ENCODE measurements at places on chromosomes 3 and 15. TPM values are rescaled to one million over a fixed set of nuclear protein-coding genes. Genes with fewer than 3 reads are reported as not detected.

SLC49A4 gene
- total RNA-seq = 15.3 TPM

DNA sequence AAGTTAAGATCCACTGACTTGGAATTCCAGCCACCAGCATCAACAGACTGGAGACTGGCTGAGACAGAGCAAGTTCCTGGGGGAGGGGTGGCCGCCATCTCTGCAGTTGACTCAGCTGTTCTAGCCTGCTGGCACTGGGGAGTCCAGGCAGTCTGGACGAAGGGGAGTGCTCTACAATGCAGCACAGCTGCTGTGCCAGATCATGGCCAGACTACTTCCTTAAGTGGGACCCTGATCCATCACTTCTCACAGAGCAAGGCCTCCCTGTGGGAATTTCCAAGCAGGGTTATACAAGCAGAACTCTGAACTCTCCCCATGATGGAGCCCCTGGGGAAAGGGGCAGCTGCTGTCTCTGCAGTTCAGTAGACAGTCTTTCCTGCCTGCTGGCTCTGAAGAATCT lies 35.2 kb downstream of the PYGO1 start:
- no peak overlapping the region for H3K27ac ChIP-seq
- no peaks in the 10 kb centered on the region for H3K27me3 ChIP-seq
- no peaks in the 10 kb centered on the region for H3K4me1 ChIP-seq

DNA sequence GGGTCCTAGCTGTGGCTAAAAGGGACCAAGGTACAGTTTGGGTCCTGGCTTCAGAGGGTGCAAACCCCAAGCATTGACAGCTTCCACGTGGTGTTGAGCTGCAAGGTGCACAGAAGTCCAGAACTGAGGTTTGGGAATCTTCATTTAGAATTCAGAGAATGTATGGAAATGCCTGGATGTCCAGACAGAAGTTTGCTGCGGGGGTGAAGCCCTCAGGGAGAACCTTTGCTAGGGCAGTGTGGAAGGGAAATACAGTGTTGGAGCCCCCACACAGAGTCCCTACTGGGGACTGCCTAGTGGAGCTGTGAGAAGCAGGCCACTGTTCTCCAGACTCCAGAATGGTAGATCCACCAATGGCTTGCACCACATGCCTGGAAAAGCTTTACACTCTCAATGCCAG lies 17.9 kb downstream of the RNF13 start:
- no peaks in the 10 kb centered on the region for H3K36me3 ChIP-seq
- no peaks in the 10 kb centered on the region for H3K4me1 ChIP-seq
- H3K27ac ChIP-seq = no peak overlapping the region
- H3K4me3 ChIP-seq = no peak overlapping the region

DNA sequence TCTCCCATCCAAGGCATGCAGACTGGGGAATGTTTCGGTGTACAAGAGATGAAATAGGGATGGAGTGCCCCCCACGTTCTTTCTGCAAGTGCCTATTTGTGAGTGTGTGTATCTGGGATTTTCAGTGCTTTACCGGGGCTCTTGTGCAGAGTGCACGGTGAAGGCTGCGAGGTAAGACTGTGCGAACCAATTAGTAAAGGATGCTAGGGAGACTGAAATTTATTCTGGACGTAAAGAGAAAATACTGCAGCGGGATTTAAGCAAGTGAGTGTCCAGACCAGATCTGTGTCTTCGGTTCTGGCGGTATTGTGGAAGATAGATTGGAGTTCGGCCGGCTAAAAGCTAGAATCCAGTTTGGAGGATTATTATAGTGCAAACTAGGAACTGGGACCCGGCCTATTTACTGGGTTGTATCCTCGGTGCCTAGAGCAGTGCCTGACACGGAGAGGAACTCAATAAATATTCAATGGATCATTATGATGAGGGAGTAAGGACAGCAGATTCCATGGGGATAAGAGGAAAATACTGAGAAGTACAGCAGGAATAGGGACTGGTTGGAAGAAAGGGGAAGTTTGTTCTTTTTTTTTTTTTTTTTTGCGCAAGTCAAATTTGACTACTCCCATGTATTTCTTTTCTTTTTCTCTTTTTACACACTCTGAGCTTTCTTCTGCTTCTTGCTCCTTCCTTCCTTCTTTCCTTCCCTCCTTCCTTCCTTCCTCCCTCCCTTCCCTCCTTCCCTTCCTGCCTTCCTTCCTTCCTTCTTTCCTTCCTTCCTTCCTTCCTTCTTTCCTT lies 580 bp upstream of the MAGEF1 start:
- DNase-seq = no peak
- no peaks in the 10 kb centered on the region for H3K27me3 ChIP-seq
- H3K27ac ChIP-seq = peak overlapping the region; percentile 93

DNA sequence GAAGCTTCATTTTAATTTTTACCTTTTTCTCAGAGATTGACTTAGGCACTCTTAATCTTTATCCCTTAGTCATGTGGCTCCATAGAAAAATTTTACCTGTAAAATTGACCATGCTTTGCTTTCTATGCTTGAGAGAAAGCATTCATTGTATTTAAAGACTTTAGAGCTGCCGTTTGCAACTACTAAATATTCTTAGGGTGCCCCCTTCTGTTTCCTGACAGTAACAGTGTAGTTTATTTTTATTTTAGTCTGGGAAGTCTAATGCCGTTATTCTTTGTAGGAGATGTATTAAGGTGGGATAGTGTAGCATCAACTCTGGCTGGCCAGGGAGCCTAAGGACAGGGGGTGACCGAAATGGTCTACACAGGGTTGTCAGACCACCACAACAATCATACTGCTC lies 84.5 kb upstream of the SYNPR start:
- no peaks in the 10 kb centered on the region for H3K36me3 ChIP-seq
- H3K4me1 ChIP-seq = no peaks in the 10 kb centered on the region
- H3K27ac ChIP-seq = no peak overlapping the region
- H3K4me3 ChIP-seq = no peak overlapping the region
- DNase-seq = no peak
- H3K27me3 ChIP-seq = no peaks in the 10 kb centered on the region

DNA sequence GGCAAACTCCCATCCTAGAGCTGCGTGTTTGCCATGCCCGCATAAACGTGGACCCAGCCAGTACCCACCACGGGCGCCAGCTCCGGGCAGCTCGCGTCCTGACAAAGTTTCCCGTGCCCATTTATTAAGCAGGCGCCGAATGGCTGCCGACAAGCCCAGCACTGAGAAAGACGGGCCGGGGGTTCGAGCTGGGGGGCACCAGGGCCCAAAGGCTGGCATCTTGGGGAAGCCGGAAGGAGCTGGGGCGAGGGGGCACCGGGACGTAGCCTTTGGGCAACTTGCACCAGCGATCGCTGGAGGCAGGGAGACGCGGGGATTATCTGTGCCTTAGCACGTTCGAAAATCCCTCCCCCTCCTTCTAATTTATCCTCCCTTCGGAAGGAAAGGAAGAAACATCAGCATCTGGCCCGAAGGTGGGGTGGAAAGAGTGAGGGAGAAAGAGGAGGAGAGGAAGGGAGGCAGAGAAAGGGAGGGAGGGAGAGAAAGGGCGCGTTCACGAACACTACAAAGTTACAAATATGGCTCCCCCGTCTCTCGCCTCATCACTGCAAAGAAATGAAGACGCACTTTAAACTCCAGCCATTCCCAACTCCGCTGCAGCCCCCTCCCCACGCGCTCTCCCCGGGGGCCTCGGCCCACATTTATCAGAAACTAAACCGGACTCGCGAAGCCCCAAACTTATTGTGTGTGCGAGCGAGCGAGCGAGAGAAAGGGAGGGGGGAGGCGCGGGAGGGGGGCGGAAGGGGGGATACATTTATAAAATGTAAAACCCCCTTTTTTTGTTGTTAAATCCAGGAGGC lies 1.0 kb downstream of the ANP32A start:
- H3K36me3 ChIP-seq = no peaks in the 10 kb centered on the region
- peak; percentile 47 for DNase-seq
- no peaks in the 10 kb centered on the region for H3K27me3 ChIP-seq
- no peaks in the 10 kb centered on the region for H3K4me1 ChIP-seq
- H3K4me3 ChIP-seq = peak overlapping the region; percentile 89

GRCh38 chr3:84960581-84960980 lies 1.8 kb downstream of the CADM2 start:
- H3K27me3 ChIP-seq = peaks cover 25% of the 10 kb centered on the region
- no peak overlapping the region for H3K27ac ChIP-seq
- DNase-seq = no peak
- H3K4me1 ChIP-seq = peaks cover 13% of the 10 kb centered on the region
